Adrenal gland (tissue), 19 donors: ENCODE measurements at places on chromosomes 12 and 14. TPM values are rescaled to one million over a fixed set of nuclear protein-coding genes. Genes with fewer than 3 reads are reported as not detected.

- no peak overlapping the region for H3K4me3 ChIP-seq
- no peaks in the 10 kb centered on the region for H3K4me1 ChIP-seq
- DNase-seq = no peak
- no peaks in the 10 kb centered on the region for H3K36me3 ChIP-seq
These were observed 329.2 kb upstream of the KITLG start for GRCh38 chr12:88909510-88909909.

GRCh38 chr14:23530375-23531055 is 21.1 kb downstream of the ZFHX2 start:
- H3K27ac ChIP-seq = no peak overlapping the region
- no peak for DNase-seq
- no peaks in the 10 kb centered on the region for H3K27me3 ChIP-seq
- no peaks in the 10 kb centered on the region for H3K4me1 ChIP-seq

GRCh38 chr14:99472937-99473336 is 7.7 kb downstream of the SETD3 start:
- H3K4me1 ChIP-seq = peaks cover 27% of the 10 kb centered on the region
- no peaks in the 10 kb centered on the region for H3K36me3 ChIP-seq
- no peak for DNase-seq

DNA sequence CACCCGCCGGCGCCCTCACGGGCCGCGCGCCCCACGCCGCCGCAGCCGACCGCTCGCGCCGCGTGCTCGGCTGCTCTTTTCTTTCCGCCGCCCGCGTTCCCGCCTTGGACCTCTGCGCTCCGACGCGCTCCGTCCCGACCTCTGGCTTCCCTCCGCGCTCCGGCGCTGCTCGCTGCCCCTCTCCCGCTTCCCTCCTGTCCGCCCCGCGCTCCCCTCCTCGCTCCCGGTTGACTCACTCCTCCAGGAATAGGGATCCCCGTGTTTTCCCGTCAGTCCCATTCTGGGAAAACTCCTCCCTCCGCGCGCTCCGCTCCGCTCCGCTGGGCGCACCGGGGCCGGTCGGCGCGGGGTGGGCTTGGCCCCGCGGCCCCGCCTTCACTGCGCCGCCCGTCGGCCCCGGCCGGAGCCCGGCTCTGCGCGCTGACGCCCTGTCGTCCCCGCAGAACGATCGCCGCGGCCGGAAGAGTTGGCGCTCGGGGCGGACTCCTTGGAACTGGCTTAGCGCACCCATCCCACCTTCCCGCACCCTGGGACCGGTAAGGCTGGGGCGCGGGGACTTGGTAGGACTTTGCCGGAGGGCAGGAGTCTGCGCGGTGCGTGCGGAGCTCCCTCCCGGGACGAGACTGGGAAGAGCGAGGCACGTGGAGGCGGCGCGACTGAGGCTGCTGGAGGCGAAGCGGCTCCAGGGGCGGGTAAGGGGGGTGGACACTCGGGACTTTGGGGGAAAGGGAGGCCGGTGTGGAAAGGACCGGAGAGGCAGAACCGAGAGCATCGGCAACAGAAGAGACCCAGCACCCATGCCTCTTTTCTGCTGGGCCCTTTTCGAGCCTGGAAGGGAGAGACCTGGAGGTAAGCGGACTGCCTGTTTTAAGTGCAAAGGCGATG is 550 bp downstream of the TEAD4 start:
- no peak overlapping the region for H3K4me3 ChIP-seq
- no peaks in the 10 kb centered on the region for H3K36me3 ChIP-seq
- peaks cover 12% of the 10 kb centered on the region for H3K4me1 ChIP-seq
- DNase-seq = peak; percentile 70

DNA sequence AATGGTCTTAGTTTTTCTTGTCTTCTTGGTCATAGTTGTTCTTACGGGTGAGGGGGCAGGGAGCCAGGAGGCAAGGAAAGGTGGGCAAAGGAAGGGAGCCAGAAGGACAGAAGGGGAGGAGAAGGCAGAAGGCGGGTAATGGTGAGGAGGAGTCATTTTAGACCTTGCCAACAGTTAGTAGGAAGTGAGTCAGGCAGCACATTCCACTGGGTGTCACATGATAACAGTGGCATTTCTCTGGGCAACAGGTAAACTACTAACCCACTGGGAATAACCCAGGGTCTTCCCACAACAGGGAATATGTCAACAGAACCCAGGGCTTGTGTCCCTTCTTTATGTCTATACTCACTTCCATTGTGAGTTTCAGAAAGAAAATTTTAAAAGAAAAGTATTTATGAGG is 127.6 kb downstream of the SLC8A3 start:
- peaks cover 4% of the 10 kb centered on the region for H3K27me3 ChIP-seq
- no peak overlapping the region for H3K27ac ChIP-seq
- H3K4me3 ChIP-seq = no peak overlapping the region
- H3K4me1 ChIP-seq = no peaks in the 10 kb centered on the region

GRCh38 chr14:34548472-34548981 is 9.0 kb upstream of the EAPP start:
- DNase-seq = no peak
- no peak overlapping the region for H3K27ac ChIP-seq
- no peaks in the 10 kb centered on the region for H3K4me1 ChIP-seq
- H3K4me3 ChIP-seq = no peak overlapping the region

DNA sequence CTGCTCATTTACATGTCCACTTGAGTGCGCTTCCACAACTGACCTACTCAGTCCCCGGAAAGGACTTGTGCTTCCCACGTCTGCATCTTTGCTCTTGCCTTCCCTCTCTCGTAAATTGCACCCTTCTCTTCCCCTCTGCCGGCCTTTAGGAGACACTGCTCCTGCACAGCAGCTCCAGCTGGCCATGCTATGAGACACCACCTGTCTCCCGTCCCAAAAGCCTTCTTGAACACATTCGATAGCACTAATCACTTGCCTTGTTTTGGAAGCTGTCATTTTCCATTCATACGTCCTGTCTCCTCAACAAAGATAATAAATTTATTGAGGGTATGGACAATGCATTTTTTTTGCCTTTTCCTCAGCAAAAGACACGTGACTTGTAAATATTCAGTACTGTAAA is 15.7 kb upstream of the KCNA1 start:
- H3K36me3 ChIP-seq = no peaks in the 10 kb centered on the region
- no peak overlapping the region for H3K27ac ChIP-seq
- H3K4me3 ChIP-seq = no peak overlapping the region

GRCh38 chr14:75198291-75198933 is 22.0 kb upstream of the TMED10 start:
- no peak overlapping the region for H3K4me3 ChIP-seq
- H3K36me3 ChIP-seq = no peaks in the 10 kb centered on the region
- H3K27me3 ChIP-seq = no peaks in the 10 kb centered on the region
- peaks cover 6% of the 10 kb centered on the region for H3K4me1 ChIP-seq
- DNase-seq = peak; percentile 43

DNA sequence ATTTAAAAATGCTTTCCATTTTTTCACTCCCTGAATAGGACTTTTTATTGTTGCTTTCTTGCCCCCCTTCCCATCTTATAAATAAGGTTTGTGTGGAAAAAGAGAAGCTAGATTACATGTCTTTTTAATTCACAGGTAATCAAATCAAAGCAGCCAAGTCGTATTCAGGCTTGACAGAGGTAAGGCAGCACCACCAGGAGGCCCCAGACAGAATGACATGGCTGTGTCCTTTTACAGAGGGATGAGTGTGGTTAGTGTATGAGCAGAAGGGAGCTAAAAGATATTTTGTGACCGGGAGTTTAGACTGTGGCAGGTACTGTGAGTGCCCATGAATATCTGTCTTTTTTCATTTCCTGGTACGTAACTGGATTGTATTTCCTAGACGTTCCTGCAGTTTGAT is 596.1 kb downstream of the ETNK1 start:
- H3K4me1 ChIP-seq = no peaks in the 10 kb centered on the region
- no peak overlapping the region for H3K27ac ChIP-seq
- no peak overlapping the region for H3K4me3 ChIP-seq
- no peaks in the 10 kb centered on the region for H3K27me3 ChIP-seq

DNA sequence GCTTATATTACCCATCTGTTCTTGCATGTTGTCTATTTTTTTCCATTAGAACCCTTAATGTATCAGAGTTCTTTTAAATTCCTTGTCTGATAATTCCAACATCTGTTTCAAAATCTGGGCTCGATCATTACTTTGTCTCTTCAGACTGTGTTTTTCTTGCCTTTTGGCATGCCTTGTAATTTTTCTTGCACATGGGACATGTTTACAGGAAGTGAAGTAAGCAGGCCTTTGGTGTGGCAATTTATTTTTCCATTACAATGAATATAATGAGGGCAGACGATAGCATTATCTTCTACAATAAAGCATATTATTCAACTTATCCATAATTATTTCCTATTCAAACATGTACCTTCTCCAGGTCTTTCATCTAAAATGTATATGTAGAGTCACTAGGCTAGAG is 48.3 kb downstream of the STXBP6 start:
- H3K27ac ChIP-seq = no peak overlapping the region
- no peak overlapping the region for H3K4me3 ChIP-seq
- DNase-seq = no peak

DNA sequence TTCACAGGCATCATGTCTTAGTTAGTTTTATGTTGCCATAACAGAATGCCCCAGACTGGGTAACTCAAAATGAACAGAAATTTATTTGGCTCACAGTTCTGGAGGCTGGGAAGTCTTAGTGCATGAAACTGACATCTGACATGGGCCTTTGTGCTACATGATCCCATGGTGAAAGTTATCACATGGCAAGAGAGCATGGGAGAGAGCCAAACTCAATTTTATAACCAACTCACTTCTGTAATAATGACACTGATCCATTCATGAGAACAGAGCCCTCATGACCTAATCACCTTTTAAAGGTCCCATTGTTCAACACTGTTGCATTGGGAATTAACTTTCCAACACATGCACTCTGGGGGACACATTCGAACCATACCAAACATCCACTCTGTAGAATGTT is 1015.1 kb downstream of the DIO2 start:
- H3K4me3 ChIP-seq = no peak overlapping the region
- no peak for DNase-seq
- H3K4me1 ChIP-seq = no peaks in the 10 kb centered on the region
- no peaks in the 10 kb centered on the region for H3K36me3 ChIP-seq
- no peaks in the 10 kb centered on the region for H3K27me3 ChIP-seq

The ESRRB gene
- total RNA-seq = not detected

The ART4 gene
- total RNA-seq = 15.2 TPM
